Kidney epithelial cell (primary cell): ENCODE measurements at places on chromosomes 7 and 10. TPM values are rescaled to one million over a fixed set of nuclear protein-coding genes. Genes with fewer than 3 reads are reported as not detected.

PIK3CG gene
- 0.50 and 0.75 TPM in 2 replicates for total RNA-seq

CXCL12 gene
- 13.0 and 13.5 TPM in 2 replicates for total RNA-seq

LRIT1 gene
- total RNA-seq, result not detected in 2 replicates

SPDYE6 gene
- total RNA-seq, result not detected in 2 replicates

GNG11 gene
- 12.6 and 14.8 TPM in 2 replicates for total RNA-seq

CLEC2L gene
- not detected in 2 replicates for total RNA-seq

ADAM12 gene
- total RNA-seq, result 21.9 and 30.0 TPM in 2 replicates

CDH23 gene
- 0.04 and 0.14 TPM in 2 replicates for total RNA-seq

METTL27 gene
- 1.5 and 2.6 TPM in 2 replicates for total RNA-seq

PAPOLB gene
- 0.13 and 0.14 TPM in 2 replicates for total RNA-seq
